ENCODE measurements at places on chromosomes 5 and 9.

DNA sequence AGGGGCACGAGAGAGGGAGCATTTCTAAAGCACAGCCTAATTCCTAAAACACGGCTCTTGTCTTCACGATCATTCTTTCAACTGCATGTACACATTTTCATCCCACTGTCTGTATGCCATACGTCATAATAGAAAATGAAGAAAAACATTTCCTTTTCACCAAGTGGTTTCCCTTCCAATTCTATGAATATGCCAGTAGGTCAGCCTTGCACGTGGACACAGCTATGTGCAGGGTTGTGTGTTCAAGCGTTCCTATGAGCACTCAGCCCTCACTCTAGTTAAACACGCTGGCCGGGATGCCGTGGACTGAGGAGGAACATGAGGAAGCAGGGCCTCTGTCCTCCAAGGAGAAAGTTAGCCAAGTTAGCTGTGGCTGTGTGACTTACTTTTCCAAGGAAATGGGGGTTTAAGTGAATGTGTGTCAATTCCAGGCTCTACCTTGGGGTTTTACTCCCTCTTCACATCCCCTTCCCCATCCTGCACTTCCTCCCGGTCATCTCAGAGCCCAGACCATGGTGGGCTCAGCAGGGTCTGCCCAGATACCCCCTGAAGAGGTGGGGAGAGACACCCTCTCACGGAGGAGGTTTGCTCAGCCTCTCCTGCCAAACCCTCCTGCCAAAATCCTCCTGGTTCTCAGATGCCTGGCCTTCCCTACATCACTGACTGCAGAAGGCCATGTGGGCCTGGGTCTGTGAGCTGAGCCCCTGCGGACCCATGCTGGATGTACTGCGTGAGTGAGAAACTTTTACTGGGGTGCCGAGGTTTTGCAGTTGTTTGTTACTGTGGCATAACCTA, 230.6 kb downstream of the FSTL4 start:
- DNase-seq = no peak

- no peak for DNase-seq
These were observed 149.0 kb downstream of the TTC39B start for GRCh38 chr9:15158064-15158463.

- DNase-seq = no peak
These were observed 38.9 kb downstream of the ADAMTS2 start for GRCh38 chr5:179306191-179307012.

- DNase-seq = peak; percentile 52
These were observed at the start of gene MSANTD3 for GRCh38 chr9:100426530-100427365. Gene MSANTD3, plus strand, starts transcription at chr9:100427143. Its CDS starts 14,796 bp downstream, at chr9:100441939.

- DNase-seq = no peak
These were observed 414.1 kb downstream of the FAM170A start for GRCh38 chr5:120043431-120043830.

GRCh38 chr9:109451311-109452025, 46.6 kb downstream of the PTPN3 start:
- DNase-seq = peak; percentile 73

- no peak for DNase-seq
These were observed 23.8 kb downstream of the LVRN start for GRCh38 chr5:115985802-115986757.

DNA sequence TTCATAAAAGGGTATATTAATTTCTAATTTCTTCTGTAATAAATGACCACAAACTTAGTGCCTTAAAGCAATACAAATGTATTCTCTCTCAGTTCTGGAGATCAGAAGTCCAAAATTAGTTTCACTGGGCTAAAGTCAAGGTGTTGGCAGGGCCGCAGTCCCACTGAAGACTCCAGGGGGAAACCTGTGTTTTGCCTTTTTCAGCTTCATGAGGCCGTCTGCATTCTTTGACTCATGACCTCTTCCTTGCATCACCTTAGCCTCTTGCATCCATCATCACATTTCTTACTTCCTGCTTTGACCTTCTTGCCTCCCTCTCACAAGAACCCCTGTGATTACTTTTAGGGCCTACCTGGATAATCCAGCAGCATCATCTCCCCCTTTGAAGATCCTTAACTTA, 42.0 kb upstream of the ALDH1B1 start:
- no peak for DNase-seq

- DNase-seq = no peak
These were observed 70.7 kb upstream of the IL33 start for GRCh38 chr9:6144947-6145346.

DNA sequence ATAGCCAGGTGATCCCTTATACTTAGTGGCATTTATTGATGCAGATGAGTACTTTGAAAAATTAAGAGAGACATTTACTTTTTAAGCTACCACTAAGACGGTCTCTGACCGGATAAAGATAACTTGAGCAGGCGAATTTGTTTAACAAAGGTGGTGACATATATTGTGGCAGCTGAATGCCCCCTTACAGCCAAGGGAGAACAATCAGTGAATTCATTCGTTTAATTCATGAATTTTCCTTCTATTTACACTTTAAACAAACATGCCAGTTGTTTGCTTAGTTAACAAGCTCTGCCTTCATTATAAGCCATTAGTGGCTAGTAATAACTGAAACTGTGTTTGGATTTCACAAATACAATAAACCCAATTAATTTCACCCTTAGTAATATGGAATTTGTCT, 187.1 kb downstream of the AOPEP start:
- no peak for DNase-seq

DNA sequence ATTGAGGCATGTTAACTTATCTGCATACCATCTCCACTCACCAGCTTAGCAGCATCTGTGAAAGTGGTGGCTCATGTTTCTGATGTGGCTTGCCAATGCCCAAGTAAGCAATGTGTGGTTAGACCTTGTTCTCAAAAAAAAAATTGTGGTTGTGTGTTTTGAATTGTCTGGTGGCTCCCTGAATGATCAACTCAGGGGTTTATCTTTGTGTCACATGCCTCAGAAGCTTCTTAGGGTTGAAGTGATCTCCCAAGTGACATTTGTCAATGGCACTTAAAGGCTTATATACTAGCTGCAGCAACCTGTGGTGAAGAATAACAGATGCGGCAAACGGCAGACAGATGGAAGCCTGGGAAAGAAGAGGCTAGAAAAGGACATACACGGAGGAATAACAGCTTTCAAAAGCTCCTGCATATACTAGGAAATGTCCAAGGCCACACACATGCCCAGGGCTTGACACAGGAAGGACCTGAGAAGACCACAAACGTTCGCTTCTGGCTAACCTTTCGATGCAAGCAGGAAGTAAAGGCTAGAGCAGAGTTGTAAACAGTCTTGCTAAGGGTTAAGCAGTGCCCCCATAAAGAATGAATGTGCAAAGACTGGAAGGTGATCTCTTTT, 42.2 kb upstream of the FSD1L start:
- no peak for DNase-seq

- DNase-seq = no peak
These were observed 3.3 kb downstream of the MEF2C start for GRCh38 chr5:88879724-88880123.

DNA sequence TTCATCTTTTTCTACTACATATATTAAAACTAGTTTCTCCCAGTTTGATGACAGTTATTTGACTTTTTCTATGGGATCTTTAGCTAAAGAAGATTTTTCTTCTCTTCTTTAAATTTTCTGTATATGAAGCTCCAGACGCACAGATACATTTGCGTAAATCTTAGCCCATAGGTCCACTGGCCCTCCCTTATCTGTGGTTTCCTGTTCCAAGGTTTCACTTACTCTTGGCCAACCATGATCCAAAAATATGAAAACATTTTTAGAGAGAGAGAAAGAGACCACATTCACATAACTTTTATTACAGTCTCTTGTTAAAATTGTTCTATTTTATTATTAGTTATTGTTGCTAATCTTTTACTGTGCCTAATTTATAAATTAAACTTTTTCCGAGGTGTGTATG, 270.2 kb upstream of the DAPK1 start:
- DNase-seq = no peak

DNA sequence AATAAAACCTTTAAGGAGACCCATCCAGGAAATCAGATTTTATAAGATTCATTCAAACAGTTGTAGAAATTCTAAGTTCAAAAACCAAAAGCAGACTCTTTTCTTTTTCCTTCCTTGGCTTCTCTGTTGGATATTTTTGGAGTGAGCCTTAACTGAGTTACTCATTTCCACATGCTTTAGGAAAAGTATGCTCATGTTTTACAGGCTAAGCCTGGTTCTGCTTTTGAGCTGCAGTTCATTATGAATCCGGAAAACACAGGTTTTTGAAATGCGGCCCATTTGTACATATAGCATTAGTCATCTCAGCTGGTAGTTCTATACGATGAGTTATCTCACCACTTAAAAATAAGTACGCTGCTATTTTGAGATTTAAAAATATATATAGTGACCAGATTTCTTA, 156.6 kb upstream of the DMRT1 start:
- DNase-seq = no peak

GRCh38 chr5:11293523-11293922, 532.5 kb upstream of the DAP start:
- DNase-seq = no peak

DNA sequence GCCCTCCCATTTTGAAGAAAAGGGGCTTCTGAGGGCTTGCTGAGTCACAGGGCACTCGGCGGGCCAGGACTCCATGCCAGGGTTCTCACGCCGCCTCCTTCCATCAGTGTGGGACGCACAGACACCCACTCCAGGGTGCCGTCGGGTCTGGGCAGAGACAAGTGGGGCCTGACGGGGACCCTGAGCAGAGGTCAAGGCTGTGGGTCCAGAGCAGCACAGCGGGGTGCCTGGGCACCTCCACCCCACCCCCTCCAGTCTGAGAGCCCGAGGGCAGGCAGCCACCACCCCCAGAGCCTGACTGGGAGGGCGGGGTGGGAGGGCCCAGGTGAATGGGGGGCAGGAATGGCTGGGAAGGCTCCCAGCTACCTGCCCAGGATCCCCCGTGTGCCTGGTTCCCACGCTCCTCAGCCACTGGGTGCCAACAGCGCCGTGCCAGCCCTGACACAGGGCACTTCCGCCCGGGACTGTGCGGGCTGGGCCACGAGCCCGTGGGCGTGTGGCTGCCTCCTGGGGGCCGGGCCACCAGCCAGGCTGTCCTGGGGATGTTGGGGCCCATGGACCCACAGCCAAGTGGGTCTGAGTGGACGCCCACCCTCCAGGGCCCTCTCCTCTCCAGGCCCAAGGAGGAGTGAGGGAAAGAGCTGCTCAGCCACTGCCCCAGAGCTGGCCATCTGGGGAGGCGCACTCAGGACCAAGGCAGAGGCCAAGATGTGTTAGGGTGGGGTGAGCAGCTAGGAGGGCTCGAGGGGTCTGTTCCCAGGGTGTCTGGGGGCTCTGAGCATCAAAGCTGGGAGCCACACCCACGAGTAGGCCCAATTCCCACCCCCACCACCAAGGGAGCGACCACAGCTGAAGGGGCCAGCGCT, 10.1 kb upstream of the NRARP start:
- peak; percentile 38 for DNase-seq

- DNase-seq = no peak
These were observed 649.0 kb downstream of the PTPRD start for GRCh38 chr9:9963841-9964240.

DNA sequence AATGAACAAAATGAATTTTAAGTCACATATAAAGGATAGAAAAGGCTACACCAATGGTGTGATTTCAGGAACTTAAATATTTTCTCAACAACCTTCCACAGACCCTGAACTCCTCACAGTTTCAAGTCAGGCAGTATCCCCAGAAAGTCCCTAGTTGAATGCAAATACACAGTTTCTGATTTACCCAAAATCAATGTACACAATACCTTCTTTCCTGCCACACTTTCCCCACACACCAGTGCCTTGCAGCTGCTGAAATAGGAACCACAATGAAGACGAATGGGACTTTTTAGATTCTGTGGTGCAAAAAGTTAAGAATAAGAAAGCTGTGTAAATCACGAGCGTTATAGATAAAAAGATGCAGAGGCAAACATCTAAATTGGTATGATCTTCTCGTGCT, 552.4 kb upstream of the MEF2C start:
- DNase-seq = no peak

- no peak for DNase-seq
These were observed 4.7 kb downstream of the VDAC1 start for GRCh38 chr5:134000091-134000511.

DNA sequence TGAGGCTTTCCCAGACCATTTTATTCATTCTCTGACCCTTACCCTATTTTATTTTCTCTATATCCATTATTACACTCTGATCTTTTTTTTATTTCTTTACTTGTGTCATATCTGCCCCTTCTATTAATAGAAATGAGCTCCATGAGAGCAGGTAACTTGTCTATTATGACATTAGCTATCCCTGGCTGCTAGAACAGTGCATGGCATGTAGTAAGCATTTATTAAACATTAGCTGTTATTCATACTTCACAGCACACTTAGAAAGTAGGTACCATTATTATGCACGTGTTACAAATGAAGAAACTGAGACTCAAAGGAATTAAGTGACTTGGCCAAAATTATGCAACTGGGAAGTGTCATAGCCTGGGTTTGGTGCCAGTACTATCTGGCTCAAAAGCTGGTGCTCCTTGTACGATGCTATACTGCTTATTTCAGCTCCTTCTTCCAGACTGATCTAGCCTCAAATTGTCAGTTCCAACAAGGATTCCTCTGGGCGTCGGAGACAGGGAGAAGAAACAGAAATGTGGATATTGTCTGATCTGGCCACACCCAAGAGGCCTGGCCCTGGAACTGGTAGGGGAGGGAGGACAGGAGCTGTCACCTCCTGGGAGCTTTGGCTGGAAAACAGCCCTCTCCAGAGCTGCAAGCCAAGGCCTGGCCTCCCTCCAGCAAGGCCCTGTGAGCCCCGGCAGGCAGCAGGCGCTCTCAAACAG, 10.8 kb upstream of the NIPAL4 start:
- no peak for DNase-seq

DNA sequence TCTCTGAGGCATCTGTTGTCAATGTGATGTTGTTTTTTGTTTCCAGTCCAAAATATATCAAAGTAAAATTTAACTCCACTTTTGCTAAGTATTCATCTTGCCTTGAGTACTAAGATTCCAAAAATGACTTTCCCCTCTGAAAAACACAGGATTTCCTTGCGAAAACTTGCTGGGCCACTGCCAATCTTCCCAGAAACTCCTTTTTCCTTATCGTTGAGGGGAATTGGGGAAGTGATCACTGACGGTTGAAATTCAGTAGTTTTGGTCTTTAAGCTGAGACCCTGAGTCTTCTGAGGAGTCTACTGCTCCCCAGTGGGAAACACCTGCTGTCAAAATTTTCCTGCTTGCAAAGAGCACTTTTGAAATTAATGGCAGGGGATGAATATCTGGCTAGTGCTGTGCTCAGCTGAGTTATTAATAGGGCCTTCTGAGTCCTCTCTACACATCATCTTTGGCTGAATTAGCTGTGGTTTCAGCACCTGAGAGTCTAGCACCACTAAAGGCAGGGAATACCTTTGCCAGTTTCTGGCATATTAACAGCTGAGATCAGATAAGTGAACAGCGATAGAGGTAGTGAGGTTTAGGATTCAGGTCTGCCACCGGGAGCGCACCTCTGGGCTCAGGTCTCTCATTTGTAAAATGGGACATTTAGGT, 18.0 kb downstream of the TLR4 start:
- no peak for DNase-seq

- DNase-seq = no peak
These were observed 25.8 kb upstream of the HMCN2 start for GRCh38 chr9:130239741-130240241.
